ENCODE measurements at places on chromosomes 6 and 20.

GRCh38 chr6:133697666-133698065 lies 191.2 kb upstream of the TCF21 start:
- H3K4me1 ChIP-seq: no peaks in the 10 kb centered on the region
- no peaks in the 10 kb centered on the region for H3K36me3 ChIP-seq
- H3K4me3 ChIP-seq: no peak overlapping the region

DNA sequence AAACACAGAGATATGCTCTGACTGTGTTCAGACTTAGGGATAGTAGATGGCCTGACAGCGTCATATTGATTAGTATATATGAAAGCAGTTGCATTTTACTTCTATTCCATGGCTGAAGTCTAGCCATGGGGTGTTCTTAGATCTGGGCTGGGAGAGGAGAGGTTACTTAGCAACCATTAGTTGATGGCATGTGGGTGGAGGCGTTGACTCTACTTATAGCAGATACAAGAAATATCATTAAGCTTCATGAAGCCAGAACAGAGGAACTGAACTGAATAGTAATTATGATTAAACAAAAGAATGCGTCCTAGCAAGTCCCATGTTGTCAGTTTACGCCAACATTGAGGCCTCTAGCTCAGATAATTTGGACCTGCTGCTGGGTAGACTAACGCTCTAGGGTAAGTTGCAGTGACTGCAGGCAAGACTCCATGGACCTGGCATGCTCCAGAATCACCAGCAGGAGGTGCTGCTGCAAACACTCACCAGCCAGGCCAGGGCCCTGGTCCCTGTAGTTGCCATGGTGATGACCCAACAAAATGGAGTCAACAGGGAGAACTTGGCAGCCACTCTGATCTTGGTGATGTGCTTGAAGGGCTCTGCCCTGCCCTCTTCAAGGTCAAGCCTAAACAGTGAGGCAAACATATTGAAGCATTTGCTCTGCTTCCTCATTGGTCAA lies 477.3 kb downstream of the PREX1 start:
- peak; percentile 63 for DNase-seq
- no peak overlapping the region for H3K4me3 ChIP-seq

GRCh38 chr6:35463292-35463691 lies 4.9 kb upstream of the RPL10A start:
- H3K27ac ChIP-seq: no peak overlapping the region
- H3K4me1 ChIP-seq: no peaks in the 10 kb centered on the region
- no peak overlapping the region for H3K4me3 ChIP-seq
- DNase-seq: no peak
- H3K27me3 ChIP-seq: no peaks in the 10 kb centered on the region
- peaks cover 10% of the 10 kb centered on the region for H3K36me3 ChIP-seq

DNA sequence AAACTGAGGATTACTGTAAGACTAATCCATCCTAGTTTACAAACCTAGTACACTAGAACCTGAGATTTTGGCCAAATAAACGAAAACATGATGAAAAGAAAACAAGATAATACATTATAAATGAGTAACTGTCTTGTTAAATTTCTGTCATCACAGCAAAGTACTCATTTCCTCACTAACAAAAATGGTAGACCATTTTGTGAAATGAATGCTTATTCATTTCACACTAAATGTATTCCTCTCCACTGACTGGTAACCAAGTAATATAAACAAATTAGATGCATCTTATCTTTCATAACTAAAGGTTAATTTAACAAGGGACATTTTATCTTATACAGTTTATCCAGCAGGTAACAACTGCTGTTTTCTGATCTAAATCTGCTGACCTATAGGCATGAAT lies 143.7 kb downstream of the REV3L start:
- no peaks in the 10 kb centered on the region for H3K4me1 ChIP-seq
- no peak overlapping the region for H3K4me3 ChIP-seq
- H3K36me3 ChIP-seq: no peaks in the 10 kb centered on the region
- H3K27ac ChIP-seq: no peak overlapping the region
- no peaks in the 10 kb centered on the region for H3K27me3 ChIP-seq

GRCh38 chr6:141562186-141562811 lies 570.4 kb upstream of the GJE1 start:
- no peaks in the 10 kb centered on the region for H3K4me1 ChIP-seq
- no peak overlapping the region for H3K4me3 ChIP-seq
- H3K36me3 ChIP-seq: no peaks in the 10 kb centered on the region
- peak; percentile 20 for DNase-seq
- no peak overlapping the region for H3K27ac ChIP-seq
- H3K27me3 ChIP-seq: no peaks in the 10 kb centered on the region

DNA sequence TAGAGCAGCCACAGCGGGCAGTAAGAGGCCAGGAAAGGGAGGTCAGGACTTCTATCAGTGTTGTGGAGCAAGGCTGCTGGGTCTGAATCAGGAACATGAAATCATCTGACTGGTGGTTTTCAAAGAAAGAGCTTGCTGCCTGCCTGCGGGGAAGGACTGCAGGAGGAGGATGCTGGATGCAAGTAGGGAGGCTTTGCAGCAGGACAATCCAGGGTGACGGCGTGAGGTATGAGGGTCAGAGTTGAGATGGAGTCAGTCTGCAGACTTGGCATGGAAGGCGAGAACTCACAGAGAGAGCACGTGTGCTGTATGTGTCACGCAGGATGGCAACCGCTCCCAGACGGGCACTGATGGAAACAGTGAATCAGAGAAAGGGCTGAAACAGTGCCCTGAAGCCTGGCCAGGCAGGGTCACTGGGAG lies 59.2 kb upstream of the CD93 start:
- H3K27me3 ChIP-seq: no peaks in the 10 kb centered on the region
- H3K27ac ChIP-seq: no peak overlapping the region
- no peak overlapping the region for H3K4me3 ChIP-seq
- DNase-seq: no peak
- H3K4me1 ChIP-seq: no peaks in the 10 kb centered on the region

DNA sequence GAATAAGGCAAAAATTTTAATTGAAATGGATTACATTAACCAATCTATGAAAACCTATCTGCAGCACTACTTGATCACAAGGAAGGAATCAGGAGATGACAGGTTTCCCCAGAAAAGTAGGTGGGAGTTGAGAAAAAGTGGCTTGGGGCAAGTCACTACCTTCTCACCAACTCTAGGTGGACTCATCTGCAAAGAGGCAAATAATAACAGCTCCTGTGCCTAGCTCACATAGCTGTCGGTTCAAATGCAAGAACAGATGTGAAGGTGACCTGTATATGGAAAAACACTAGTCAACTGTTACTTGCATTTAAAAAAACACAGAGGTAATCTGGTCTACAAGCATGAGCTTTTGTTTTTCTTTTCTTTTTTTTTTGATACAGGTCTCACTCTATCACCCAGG lies 67.2 kb downstream of the POPDC3 start:
- no peaks in the 10 kb centered on the region for H3K4me1 ChIP-seq
- DNase-seq: no peak
- H3K36me3 ChIP-seq: no peaks in the 10 kb centered on the region
- H3K27ac ChIP-seq: no peak overlapping the region

DNA sequence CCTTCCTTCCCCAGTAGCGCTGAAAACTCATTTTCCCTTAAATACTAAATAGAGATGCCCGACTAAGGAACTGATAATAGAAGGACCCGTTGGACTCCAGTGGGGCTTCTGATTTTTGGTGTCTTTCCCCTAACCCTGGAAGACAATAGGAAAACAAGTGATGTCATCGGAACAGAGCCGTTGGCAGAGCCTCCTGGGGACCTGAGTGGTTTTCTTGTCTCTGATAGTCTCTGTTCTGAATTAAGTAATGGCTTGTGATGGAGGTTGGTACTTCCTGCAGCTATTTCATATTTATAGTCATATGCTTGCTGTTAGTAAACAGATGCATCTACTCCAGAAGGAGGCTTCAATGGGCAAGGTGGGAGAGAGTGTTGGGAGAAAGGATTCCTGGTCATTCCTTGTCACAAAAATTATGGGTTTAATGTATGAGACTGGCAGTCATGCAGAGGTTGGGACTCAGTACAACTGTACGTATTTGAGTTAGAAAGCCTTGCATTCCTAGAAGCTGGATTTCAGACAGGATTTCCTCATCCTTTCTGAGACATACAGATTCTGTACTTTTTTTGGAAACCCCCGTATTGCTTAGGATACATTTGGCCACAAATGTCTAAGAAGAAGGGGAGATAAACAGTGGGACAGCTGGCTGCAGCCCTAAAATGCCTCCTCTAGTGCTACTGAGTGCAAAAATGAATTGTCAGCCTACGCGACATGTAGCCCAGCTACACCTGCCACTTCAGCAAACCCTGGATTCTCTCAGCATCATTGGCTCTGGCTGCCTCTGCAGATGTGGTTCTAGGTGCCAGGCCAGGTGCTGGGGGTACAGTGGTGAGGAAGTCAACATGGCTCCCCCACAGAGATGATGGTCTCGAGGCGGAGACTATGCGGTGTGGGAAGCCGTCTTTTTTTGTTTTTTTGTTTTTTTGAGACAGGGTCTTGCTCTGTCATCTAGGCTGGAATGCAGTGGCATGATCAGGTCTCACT lies 38.1 kb downstream of the CDS2 start:
- no peak for DNase-seq
- H3K36me3 ChIP-seq: no peaks in the 10 kb centered on the region
- no peak overlapping the region for H3K27ac ChIP-seq
- peaks cover 4% of the 10 kb centered on the region for H3K4me1 ChIP-seq
- no peaks in the 10 kb centered on the region for H3K27me3 ChIP-seq
- no peak overlapping the region for H3K4me3 ChIP-seq

DNA sequence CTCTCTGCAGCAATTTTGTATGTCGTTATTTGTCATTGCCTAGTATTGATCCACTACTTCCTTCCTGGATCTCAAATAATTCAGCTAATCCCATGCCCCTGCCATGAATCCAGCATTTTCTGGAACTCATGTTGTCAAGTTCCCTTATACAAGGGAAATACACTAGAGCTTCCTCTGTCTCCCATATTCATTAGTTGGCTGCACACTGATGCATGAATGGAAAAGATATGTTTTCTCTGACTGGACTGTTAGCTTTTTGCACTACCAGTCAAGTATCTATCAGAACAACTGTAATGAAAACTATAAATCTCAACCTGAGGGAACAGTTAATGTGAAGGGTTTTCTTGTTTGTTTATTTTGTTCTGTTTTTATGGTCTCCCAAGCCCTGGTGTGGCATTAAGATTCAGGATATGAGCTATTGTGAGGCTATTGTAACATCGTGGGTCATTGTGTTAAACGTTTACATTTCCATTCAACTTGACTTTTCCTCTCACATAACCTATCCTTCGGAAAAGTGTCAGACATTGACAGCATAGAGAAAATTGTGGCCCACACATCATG lies 102.5 kb upstream of the FAM8A1 start:
- H3K4me3 ChIP-seq: no peak overlapping the region
- DNase-seq: no peak
- no peak overlapping the region for H3K27ac ChIP-seq

- H3K4me1 ChIP-seq: no peaks in the 10 kb centered on the region
- DNase-seq: no peak
- H3K36me3 ChIP-seq: no peaks in the 10 kb centered on the region
- no peak overlapping the region for H3K27ac ChIP-seq
- no peaks in the 10 kb centered on the region for H3K27me3 ChIP-seq
These were observed 30.2 kb downstream of the CHD6 start for GRCh38 chr20:41587956-41588355.

GRCh38 chr20:11221046-11221445 lies 547.2 kb upstream of the JAG1 start:
- H3K4me1 ChIP-seq: no peaks in the 10 kb centered on the region
- no peaks in the 10 kb centered on the region for H3K36me3 ChIP-seq
- DNase-seq: no peak

DNA sequence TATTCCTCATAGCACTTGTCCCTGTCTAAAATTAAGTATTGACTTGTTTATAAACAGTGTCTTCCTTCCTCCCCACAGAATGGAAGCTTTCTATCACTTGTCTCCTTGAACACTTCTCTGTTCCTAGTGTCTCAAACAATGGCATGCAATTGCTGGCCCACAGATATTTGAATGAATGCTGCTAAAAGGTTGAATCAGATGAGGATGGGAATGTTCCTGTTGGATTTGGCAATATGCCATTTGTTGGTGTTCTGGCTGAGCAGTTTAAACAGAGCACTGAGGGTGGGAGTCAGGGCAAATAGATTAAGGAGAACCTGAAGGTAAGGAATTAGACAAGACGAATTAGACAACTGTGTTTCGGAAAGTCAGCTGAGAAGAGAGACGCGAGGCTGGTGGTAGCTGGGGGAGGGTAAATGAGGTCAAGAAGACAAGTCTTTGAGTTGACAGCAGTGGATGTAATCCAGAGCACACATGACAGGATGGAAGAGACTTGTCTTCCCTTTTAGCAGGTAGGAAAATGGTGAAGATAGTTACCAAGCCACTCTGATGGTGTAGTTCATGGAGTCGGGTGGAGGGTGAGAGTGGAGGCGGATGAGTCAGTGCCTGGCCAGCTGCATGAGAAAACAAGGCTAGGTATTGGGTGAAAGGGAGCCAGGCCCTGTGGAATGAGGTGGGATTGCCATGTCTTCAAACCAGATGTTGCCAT lies 58.3 kb upstream of the GNRH2 start:
- no peaks in the 10 kb centered on the region for H3K27me3 ChIP-seq
- no peaks in the 10 kb centered on the region for H3K4me1 ChIP-seq
- no peak overlapping the region for H3K27ac ChIP-seq
- peaks cover 6% of the 10 kb centered on the region for H3K36me3 ChIP-seq

DNA sequence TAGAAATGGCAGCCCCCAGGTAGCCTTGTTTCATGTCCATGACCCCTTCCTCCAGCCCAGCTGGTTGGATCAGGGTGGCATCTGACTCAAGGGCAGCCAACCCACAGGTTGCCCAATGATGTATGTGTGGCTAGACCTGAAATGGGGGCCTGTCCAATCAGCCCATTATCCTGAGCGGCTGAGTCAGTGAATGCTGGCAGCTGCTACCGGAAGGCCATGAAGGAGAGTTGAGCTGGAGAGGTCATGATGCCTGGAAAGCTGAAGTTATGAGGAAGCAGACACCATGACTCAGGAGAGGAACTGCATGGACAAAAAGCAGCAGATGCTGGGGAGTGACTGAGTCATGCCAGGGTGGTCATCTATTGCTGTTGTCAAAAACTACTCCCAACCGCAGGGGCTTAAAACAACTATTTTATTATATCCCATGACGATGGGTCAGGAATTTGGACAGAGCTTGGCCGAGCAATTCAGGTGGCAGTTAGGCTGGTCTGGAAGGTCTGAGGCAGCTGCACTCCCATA lies 67.3 kb downstream of the MDGA1 start:
- no peak for DNase-seq
- H3K27ac ChIP-seq: no peak overlapping the region
- no peaks in the 10 kb centered on the region for H3K36me3 ChIP-seq
- H3K27me3 ChIP-seq: no peaks in the 10 kb centered on the region
- H3K4me1 ChIP-seq: no peaks in the 10 kb centered on the region
